Left renal cortex interstitium (tissue), 4 donors: ENCODE measurements at places on chromosomes 6 and 20. TPM values are rescaled to one million over a fixed set of nuclear protein-coding genes. Genes with fewer than 3 reads are reported as not detected.

- DNase-seq = no peak
Measured at GRCh38 chr20:5608104-5608441, 142.1 kb upstream of the SHLD1 start.

DNA sequence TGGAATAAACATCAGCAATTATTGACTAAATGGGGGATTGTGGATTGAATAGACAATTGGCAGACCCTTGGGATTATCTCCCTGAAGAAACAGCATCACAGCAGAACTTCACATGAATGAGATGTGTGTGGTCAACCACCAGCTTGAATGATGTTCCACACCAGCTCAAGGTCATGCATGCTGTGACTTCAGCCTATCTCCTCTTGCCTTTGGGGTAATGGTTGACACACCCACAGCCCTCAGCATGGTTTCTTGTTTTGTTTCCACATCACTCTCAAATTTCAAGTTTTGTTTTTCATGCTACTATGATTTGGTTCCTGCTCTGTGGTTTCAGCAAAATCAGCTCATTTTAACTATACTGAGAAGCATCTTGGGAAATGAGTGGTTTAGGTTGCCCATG lies 94.3 kb downstream of the PAK5 start:
- no peak for DNase-seq

GRCh38 chr6:167576050-167576741 lies 250.5 kb upstream of the AFDN start:
- DNase-seq = no peak

DNA sequence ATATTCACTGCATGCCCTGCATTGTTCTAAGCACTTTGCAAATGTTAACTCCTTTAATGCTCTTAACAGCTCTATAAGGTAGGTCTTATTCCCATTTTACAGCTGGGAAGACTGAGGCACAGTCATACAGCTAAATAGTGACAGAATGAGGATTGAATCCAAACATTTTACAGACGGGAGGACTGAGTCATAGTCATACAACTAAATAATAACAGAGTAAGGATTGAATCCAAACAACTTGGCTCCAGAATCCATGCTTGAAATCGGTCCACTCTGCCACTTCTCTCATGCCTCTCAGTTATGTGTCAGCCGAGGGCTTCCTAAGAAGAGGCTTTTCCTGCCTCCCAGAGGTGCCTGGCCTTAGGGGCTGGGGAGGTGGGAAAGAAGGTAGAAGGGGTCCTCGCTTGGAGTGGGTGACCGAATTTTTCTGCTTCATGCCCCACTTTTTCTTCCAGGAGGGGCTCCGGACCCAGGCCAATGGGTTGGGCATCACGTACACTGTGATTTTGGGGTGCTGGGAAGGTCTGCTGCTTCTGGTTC lies 137.4 kb upstream of the RNF24 start:
- no peak for DNase-seq

DNA sequence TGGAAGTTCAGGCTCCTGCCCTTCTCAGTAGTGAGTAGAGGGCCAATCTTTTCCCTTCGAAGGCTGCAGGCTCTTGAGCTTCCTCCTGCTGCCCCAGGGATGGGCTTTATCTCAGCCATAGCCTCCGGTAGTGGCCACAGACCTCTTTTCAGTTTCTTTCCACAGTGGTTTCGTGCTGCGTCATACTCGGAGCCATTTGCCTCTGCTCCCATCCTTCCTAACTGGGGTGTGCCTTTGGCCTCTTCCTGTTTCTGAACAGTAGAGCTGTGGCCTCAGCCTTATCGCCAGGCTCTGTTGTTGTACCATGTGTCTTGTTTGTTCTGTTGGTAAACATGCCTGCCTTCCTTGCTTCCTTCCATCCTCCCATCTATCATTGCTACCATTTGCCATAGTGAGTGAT lies 54.1 kb downstream of the TULP4 start:
- no peak for DNase-seq

The MAS1 gene
- polyA plus RNA-seq = 0.04 TPM

DNA sequence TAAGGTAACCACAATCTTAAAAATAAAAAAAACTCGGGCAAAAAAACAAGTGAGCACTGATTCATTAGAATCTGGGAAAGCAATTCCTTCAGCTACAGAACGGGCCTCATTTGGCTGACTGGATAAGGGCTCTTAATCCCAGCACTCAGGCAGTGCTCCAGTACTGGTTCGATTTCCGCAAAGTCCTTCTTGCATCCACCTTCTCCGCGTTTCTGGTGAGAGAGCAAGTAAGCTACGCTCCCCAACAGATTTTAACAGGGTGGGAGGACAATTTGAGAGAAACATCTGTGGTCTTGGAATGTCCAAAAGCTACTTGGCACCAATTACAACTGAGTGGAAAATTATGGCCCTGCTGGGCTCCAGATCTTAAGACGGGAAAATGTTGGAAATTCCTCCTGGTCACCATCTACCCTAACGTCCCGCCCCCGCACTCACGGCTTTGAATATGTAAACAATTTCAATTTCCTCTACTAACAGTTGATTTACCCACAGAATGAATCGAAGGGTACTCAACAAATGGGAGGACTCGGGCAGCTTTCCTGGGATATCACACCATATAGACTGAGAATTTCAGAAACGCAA lies 18.1 kb upstream of the ZSCAN9 start:
- no peak for DNase-seq

The SLC17A4 gene
- polyA plus RNA-seq = 1.1 TPM

- no peak for DNase-seq
Measured at GRCh38 chr6:23180504-23181293, 611.3 kb downstream of the HDGFL1 start.

GRCh38 chr6:131807644-131808459 lies at the start of gene ENPP1:
Gene ENPP1 (plus strand): TSS chr6:131808020. CDS start chr6:131808036, 16 bp downstream.
- peak; percentile 53 for DNase-seq

GRCh38 chr20:16059841-16060240 lies 513.4 kb downstream of the KIF16B start:
- no peak for DNase-seq

DNA sequence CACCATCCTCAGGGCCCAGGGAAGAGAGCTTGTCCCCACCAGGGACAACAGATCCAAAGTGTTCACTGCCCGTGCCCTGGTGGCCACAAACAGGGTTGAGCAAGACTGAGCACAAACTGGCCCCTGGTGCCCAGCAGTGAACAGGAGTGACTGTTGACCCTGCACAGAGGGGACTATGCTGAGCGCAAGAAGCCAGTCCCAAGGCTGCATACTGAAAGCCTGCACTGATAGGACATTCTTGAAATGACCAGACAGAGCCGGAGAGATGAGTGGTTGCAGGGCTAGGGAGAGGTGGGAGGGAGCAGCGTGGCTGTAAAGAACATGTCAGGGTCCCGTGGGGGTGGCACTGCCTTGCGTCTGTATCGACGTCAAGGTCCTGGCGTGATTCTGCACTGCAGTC lies 2.9 kb upstream of the FNDC11 start:
- DNase-seq = no peak

The SERPINB1 gene
- polyA plus RNA-seq = 21.3 TPM

GRCh38 chr6:328924-329323 lies 36.6 kb downstream of the DUSP22 start:
- DNase-seq = no peak

GRCh38 chr6:124714728-124715127 lies 247.5 kb upstream of the RNF217 start:
- no peak for DNase-seq

GRCh38 chr6:14211562-14211942 lies 94.0 kb downstream of the CD83 start:
- DNase-seq = no peak

DNA sequence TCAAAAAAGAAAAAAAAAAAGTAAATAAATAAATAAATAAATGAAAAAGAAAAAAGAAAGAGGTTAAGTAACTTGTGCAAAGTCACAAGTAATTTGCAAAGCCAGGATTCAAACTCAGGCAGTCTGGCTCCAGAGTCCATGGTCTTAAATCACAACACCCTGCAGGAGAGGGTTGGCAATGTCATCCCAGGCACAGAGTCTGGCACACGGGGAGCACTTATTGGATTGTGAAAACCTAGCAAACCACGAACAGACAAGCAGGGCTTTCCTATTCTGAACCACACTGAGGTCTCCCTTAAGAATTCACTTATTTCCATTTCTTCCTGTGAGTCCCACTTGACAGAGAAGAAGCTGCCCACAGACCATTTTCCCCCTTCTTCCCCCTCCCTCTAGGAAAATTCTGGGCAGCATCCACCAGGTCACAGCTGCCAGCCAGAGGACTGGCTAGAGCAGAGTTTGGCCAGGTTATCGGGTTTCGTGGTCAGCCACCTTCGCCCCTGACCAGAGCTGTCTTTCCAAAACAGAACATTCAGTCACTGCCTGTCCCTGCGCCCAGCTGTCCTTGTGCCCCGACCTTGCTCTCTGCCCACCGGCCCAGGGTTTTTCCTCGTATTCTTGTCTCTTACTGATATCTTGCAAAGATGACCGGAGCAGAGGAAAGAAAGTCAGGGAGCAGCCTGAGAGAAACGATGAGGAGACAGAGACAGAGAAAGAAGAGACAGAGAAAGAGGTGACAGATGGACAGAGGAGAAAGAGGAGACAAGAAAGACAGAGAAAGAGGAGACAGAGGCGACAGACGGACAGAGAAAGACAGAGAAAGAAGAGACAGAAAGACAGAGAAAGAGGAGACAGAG lies 106.4 kb upstream of the PTPN1 start:
- DNase-seq = no peak

The SEMG1 gene
- polyA plus RNA-seq = not detected

- no peak for DNase-seq
Measured at GRCh38 chr6:87151781-87152525, 3.4 kb upstream of the ZNF292 start.

- no peak for DNase-seq
Measured at GRCh38 chr6:130020073-130020906, 1.9 kb downstream of the L3MBTL3 start.

- no peak for DNase-seq
Measured at GRCh38 chr6:137025786-137026730, 18.7 kb downstream of the IL20RA start.

DNA sequence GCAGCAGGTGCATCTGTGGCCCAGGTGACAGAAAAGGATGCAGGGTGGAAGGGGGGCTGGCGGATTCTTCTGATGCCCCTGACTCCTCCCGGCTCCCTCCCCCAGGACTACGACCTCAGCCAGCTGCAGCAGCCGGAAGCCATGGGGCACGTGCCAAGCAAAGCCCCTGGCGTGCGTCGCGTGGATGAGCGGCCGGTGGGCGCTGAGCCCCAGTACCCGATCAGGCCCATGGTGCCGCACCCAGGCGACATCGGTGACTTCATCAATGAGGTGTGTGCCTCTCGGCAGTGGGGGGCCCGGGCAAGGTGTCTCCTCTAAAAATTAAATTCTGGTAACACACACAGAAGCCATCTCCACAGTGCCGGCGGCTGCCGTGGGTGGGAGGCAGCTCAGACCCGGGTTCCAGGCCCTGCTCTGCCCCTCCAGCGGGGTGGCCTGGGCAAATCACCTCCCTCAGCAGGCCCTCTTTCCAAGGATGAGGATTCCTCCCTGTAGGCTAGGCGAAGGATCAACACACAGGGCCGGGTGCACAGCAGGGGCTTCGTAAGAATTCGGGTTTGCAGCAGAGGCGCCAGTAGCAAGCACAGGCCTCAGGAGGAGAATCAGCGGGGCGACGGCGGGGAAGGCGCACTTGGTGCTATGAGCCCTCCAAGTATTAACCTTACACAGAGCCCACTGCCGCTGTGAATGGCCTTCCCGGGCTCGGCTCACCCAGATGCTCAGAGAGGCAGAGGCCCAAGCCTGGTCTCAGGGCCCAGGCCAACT lies 131.5 kb downstream of the TAF4 start:
- DNase-seq = no peak

DNA sequence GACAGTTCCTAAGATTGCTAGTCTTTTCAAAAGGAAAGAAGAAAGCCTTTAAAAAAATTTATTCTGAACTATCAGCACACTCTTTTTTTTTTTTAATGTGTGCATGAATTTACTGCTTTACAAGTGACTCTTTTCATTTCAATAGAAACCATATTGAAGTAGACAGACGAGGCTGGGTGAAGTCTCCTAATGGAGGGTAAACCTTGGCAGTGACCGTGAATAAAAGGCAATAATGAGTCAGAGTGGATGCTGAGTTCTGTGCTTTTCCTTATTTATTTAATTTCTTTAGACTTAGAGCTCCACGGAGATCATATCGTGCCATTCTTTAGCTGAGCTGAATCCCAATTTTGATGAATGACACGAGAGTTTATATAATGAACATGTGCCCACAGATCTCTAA lies 196.9 kb downstream of the PRL start:
- no peak for DNase-seq

The NR2E1 gene
- not detected for polyA plus RNA-seq

DNA sequence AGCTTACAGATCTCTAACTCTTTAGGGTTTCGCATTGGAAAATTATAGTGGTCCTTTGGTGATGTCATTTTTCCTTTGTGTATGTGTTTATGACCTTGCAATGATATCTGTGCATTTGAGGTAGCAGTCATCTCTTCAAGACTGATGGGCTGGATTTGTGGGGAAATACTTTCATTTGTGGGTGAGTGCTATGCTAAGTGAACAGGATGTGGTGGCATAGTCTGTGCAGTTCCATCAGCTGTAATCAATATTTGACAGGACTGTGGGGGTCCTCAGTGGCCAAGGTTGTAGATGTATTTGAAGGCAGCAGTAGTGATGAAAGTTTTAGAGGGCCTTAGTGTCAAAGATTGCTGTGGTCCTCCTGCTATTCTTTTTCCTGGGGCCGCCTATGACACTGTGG lies 79.5 kb downstream of the CYP39A1 start:
- DNase-seq = no peak

- no peak for DNase-seq
Measured at GRCh38 chr20:9686866-9687265, 152.0 kb downstream of the PAK5 start.

- no peak for DNase-seq
Measured at GRCh38 chr6:45209762-45210161, 118.4 kb upstream of the RUNX2 start.

The MDN1 gene
- polyA plus RNA-seq = 49.8 TPM

GRCh38 chr6:169556758-169557548 lies 144.9 kb downstream of the WDR27 start:
- no peak for DNase-seq

The MATN4 gene
- 0.21 TPM for polyA plus RNA-seq

The MYT1 gene
- 0.76 TPM for polyA plus RNA-seq

GRCh38 chr6:15824811-15825210 lies 162.0 kb upstream of the DTNBP1 start:
- DNase-seq = no peak

GRCh38 chr6:38273325-38273724 lies 366.4 kb downstream of the BTBD9 start:
- DNase-seq = no peak

GRCh38 chr6:36267731-36268477 lies 2.0 kb upstream of the PNPLA1 start:
- DNase-seq = no peak

The GSTA1 gene
- 12.1 TPM for polyA plus RNA-seq
